AML-193 (cell line): ENCODE measurements at places on chromosomes 12 and 14.

DNA sequence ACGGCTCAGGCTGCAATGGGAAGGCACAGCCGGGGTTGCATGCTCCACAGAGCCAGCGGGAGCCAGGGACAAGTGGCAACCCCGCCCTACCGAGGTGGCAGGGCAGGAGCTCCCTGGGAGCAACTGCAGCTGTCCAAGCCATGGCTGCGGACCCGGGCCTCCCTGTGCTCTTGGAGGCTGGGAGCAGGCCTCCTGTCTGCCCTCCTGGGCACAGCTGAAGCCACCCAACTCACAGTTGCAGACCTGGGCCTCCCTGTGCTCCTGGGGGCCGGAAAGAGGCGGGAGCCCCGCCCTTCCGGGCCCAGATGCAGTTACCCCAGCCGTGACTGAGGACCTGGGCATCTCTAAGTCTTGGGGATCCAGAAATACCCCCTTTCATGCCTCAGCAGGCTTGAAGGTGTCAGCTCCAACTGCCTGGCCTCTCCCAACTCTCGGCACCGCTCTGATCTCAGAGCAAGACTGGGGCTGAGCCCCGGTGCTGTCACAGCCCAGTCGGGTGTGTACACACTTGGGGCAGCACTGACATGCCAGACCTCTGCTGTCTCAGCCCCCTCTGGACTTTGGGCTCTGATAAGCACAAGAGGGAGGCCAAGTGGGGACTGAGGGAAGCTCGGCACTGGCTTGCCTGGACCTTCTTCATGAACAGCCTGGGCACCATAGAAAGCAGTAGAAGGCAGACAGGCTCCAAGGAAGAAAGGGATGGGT, 7.5 kb upstream of the RASSF9 start:
- DNase-seq, result no peak

DNA sequence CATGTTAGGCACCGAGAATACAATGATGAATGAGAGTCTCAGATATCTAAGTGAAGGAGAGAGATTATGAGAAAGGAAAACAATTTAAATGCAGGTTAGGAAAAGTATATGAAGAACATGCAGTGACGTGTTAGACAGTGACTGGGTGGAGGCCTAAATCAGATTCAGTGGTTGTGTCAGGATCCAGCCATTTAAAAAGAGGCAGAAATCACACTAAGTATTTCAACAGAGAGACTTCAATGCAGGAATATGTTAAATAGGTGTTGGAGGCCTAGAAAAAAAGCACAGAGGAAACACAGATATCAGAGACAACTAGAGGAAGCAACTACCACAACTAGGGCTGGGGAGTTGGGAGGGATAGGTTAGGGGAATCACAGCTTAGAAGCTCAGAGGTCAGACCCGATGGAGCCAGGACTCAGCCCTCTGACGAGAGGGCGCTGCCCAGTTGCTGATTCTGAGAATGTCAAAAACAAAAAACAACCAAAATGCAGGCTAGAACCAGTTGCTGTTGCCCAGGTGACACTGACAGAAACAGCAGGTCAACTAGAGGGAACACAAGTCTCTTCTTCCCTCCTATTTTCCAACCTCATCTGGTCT, 3.0 kb upstream of the GARIN2 start:
- DNase-seq, result no peak

- peak; percentile 69 for DNase-seq
These were observed 212.6 kb downstream of the PTPRO start for GRCh38 chr12:15534874-15535273.

DNA sequence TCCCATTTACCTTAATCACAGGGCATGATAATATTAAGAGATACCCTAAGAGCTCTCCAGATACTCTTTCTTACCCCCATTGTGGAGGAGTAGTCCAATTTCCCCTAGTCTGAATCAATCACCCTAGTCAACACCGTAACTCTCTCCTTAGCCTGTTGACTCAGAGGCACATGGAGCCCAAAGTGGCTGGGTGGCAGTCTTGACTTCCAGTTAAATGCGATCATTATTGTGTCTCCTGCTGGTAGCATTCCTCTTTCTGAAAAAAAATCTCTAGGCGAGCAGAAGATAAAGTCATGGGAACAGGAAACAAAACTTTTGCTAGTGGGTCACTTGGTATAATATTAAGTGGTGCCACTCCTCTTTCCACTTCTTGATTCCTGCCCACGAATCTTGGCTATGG, 46.4 kb downstream of the EMP1 start:
- DNase-seq, result no peak

GRCh38 chr14:100017553-100017952, 47.7 kb upstream of the EVL start:
- DNase-seq, result no peak

DNA sequence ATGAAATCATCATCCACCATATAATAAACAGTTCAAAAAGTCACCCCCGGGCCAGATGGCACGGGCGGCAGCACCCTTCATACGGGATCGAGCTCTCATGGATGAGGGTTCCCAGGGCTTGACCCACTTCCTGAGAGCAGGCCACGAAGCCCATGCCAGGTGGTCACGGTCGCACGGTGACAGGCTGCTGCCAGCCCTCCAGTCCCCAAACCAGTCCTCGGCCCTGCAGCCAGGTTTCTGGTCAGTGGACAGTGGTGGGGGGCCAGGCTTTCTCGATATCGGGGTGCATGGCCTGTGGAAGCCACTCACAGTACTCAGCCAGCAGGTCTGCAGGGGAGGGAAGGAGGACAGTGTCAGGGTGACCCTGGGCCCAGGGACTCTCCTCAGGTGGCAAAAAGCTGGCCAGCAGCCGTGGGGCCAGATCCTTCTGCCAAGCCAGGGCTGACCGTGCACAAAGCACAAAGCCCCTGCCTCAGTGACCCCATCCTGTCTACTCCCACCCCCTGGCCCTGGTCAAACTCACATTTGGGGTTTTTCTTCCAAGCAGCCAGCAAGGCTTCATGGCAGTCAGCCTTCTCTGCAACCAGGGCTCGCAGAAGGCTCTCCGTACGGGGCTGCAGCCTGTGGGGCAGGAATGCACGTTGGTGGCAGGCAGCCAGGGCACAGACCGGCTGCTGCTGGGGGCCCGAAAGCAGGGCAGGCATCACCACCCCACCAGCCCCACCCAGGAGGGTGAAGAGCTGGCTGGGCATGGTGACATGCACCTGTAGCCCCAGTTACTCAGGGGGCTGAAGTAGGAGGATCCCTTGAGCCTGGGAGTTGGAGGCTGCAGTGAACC, 33.3 kb upstream of the UBC start:
- DNase-seq, result no peak

DNA sequence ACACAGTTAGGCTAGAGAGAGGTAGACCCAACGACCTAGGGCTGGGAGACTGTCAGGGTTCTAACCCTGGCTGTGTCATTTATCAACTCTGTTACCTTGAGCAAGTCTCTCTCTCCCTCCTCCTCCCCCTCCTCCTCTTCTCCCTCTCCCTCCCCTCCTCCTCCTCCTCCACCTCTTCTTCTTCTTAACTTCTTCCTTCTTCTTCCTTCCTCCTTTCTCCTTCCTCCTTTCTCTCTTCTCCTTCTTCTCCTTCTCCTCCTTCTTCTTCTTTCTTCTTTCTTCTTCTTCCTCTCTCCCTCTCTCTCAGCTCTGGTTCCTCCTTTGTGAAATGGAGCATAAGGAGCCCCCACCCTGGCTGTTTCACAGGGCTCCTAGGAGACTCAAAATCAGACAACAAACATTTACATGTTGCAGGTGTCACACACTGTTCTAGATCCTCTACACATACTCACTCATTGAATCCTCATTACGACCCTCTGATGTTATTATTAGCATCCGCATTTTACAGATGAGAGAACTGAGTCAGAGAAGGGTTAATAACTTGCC, 2.2 kb upstream of the KCNH3 start:
- peak; percentile 35 for DNase-seq

DNA sequence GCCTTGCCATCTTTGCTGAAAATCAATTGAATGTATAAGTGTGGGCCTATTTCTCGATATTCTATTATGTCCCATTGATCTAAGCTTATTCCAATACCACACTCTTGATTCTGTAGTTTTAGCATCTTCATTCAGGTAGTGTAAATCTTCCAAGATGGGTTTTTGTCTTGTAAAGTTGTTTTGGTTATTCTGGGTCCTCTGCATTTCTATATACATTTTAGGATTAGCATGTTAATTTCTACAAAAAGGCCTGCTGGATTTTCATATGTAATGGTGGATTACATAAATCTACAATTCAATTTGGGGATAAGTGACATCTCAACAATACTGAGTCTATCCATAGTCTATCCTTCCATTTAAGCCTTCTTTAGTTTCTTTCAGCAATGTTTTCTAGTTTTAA, 86.0 kb upstream of the ANO4 start:
- no peak for DNase-seq

DNA sequence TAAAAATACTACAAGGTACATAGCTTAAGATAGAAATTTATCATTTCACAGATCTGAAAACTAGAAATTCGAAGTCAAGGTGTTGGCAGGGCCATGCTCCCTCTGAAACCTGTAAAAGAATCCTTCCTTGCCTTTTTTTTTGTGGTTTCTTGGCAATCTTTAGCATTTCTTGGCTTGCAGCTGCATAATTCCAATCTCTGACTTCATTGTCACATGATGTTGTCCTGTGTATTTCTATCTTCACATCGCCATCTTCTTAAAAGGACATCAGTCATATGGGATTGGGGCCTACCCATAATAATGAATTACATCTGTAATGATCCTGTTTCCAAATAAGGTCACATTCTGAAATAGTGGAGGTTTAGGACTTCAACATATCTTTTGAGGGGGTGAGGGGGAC, 250.4 kb downstream of the TMTC2 start:
- DNase-seq, result no peak

GRCh38 chr14:106003351-106003750, 477.0 kb downstream of the TMEM121 start:
- no peak for DNase-seq

DNA sequence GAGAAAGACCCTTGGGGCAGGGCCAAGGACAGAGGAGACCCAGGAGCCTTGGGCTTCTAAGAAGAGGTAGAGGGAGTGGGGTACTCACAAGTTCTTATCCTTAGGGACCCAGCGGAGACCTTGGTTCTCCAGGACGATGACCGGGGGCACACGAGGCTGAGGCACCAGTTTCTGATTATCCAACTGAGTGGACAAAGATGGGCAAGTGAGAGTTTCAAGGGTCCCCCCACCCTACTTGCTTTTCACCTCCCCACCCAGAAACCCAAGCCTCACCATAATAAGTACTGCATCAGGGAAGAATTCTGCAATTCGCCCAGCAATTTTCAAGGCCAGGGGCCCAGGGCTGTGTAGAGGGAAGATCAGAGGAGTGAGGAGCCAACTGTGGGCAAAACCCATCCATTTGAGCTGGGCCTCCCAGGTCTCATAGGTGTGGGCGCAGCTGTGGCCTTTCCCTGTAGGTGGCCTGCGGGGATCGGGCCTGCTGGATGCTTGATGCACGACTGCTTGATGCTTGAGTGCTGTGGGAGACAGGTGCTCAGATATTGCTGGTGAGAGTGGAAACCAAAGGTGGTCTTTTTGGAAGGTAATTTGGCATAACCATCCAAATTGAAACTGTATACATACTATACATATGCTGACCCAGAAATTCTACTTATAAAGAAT, 2.0 kb downstream of the EMC9 start:
- DNase-seq, result no peak

GRCh38 chr12:13405961-13406703, 209.6 kb downstream of the EMP1 start:
- DNase-seq, result no peak

DNA sequence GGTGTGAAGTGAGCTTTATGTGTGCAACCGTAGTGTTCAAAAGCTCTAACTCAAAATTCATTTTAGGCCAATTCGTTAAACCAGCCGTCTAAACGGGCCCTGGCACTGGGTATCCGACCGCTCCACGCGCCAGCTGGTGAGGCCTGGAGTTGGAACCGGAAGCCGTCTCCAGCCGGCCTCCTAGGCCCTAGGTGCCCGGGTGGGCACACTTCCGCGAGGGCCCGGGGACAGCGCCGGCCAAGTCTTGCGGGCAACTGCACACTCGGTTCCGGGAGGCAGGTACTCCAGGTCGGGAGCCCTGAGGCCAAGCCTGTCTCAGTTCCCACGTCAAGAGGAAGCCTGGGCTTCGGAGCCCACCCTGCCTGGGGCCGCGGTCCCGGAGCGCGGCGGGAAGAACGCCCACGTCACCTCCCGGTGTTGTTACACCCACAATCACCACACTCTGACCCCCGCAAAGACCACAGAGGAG, 16.2 kb downstream of the OTX2 start:
- DNase-seq, result no peak

- DNase-seq, result no peak
These were observed 193.9 kb downstream of the PHLDA1 start for GRCh38 chr12:75837700-75838099.

- no peak for DNase-seq
These were observed 329.5 kb downstream of the RPL10L start for GRCh38 chr14:46322076-46322475.

- DNase-seq, result no peak
These were observed 7.0 kb downstream of the KLHL28 start for GRCh38 chr14:44954750-44955149.

DNA sequence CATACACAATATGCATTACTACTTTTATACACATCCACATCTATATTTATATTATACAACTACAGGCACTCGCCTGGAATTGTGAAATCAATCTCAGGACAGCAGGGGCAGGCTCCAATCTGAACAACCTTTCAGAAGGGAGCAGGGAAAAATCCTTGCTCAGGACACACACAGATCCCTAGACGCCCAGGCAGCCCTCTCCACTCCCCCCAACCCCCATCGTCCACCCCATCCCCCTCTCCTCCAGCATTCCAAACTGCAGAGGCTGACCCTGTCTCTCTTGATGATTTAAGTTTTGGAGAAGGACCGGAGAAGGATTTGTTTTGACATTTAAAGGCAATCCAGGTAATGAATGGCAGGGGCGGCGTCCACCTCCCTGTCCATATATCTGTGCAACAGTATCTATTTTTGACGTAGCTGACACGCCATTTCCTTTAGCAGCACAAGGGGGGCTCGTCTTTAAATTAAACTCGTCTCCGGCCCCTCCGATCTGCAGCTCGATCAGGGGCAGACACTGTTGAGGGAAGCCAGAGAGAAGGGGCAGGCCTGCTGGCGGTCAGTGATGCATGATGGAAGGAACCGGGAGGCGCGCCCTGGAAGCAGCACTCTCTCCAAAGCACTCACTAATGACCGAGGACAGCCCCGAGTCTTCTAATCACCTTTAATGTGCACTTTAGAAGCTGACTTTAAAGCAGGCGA, 95.0 kb upstream of the TBX5 start:
- DNase-seq, result no peak

DNA sequence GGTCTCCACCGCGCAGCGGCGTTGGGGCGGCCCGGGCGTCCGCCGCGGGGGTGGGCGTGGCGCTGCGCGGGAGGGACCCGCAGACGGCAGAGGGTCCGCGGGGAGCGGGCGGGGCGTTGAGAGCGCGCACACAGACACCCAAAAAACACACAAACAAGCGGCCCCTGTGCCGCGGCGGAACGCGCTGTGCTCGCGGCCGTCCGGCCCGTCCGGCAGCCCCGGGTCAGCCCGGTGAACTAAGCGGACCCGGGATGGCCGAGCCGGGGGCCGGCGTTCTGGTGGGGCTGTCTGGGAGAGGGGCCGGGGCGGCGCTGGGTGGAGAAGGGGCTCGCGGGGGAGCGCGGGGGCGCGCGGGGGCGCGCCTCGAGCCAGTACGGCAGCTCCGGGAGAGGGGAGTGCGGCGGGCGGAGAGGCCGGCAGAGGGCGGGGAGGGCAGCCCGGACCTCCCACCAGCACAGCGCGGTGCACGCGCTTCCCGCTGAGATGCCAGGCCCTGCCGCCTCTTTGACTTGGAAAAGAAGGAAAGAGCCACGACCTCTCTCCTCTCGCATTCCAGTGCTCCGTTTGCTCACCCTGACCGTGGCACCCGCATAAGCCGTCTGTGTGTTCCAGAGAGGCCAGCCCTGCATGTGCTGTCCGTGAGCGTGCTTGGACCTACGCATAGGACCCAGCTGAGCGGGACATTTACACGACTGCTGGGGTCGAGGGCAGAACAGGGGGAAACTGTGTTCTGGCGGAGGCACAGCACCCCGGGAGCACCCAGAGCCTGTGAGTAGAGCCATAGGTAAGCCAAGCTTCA, 10.3 kb downstream of the SLC6A12 start:
- DNase-seq, result no peak
